ENCODE measurements at places on chromosomes 5 and 9.

- no peak for DNase-seq
Measured at GRCh38 chr5:168215646-168216045, 75.8 kb upstream of the WWC1 start.

DNA sequence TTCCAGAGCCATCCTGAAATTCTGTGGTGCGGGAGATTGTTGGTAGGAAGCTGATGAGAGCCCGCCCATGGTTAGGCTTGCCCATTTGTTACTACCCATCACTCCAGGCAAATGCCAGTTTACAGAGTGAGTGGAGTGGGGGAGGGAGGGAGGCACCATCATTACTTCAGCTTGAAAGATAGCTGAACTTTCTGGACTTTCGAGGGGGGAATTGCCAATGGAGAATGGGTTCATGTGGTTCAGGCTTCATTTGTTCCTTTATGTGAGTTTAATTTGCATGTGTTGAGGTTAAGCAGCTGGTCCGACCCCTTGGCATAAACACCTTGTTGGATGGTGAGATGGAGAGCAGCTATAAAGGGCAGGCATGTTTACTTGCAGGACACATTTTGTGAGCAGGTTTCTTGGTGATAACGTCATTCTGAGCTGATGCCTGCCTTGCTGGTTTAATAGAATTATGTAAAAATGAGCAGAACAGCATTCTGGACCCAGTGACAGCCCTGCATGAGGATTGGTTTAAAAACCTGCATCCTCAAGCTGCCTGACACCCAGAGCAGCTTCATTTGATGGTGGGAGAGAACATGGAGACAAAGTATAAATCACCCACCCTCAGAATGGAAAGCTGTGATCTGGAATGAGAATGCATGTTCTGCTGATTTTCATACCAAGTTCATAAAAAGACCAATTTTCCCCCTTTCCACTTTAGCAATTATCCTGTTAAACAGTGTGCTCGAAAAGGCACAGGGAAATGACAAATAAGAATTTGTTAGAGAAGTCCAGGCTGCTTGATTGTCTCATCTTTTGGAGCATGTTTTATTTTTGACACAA is 106.3 kb downstream of the TRIO start:
- no peak for DNase-seq

DNA sequence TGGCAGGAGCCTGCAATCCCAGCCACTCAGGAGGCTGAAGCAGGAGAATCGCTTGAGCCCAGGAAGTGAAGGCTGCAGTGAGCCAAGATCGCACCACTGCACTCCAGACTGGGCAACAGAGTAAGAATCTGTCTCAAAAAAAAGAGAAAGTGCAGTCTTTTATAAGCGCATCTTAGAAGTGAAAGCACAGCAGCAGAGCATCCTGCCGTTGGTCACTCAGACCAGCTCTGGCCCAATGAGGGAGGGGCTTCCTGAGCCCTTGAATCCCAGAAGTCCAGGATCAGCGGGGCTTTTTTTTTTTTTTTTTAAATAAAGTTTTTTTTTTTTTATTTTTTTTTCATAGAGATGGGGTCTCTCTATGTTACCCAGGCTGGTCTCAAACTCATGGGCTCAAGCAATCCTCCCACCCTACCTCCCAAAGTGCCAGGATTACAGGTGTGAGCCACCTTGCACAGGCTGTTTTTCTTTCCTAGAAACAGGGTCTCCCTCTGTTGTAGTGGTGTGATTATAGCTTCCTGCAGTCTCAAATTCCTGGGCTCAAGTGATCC is 42.3 kb downstream of the NAIF1 start:
- DNase-seq, result no peak

DNA sequence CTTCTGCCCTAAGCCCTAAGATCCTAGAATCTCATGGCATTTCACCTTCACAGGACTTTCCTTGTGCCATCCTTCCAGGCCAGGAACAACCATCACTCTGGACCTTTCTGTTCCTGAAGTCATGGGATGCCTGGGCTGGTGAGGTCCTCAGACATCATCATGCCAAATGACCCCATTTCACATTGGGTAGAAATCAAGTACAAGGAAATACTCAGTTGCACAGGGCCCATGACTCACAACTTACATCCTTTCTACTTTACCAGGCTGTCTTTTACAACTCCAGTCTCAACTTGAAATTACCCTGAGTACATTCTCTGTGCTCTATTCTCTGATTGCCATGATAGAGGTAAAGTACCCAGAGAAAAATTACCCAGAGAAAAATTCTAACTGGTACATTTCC is 167.1 kb downstream of the PIK3R1 start:
- no peak for DNase-seq

GRCh38 chr5:38547257-38547656 is 9.2 kb downstream of the LIFR start:
- DNase-seq, result no peak

DNA sequence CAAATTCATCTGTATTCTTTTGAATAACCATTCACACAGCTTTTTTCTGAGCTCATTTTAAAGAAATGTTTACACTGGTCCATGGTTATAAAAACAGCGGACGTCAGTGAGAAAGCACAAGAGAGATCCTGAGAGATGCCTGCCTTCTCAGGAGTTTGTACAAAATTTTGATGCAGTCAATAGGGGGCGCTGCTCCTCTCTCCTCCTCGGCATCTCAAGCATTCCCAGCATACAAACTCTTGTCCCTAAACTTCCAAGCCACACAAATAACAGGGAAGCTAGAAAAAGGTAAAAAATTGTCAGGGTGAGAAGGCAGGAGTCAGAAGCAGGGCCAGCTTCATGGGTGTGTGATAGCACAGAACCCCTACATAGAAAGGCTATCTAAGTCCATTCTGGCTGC is 11.2 kb upstream of the CCDC152 start:
- DNase-seq, result no peak

GRCh38 chr5:179840321-179840720 is 18.3 kb downstream of the MRNIP start:
- no peak for DNase-seq

DNA sequence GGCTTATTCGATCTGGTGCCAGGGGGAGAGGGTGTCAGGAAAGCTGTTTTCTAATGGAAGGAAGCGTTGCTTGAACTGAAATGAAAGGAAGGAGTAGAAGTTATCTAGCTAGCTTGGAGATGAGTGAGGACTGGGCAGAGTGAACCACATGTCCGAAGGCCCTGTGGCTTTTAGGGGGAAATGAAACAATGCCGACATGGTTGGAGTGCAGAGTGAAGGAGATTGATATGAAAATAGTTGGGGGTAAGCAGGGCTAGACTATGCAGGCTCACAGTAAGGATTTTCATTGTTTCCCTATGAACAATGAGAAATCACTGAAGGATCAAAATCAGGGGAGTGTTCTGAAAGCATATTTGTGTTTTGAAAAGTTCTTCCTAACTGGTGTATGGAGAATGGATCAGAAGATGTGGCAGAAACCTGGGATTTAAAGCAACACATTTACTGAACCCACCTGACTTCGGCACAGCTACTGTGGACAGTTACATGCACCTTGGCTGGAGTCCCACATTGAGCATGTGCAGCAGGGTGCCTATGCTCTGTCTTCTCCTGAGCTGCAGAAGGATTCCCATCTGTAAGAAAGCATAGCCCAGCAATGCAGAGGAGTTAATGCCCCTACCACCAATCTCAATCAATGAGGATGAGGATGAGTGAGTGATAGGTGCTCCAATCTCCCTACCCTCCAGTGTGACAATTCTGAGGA is 144.4 kb upstream of the TBCA start:
- no peak for DNase-seq

DNA sequence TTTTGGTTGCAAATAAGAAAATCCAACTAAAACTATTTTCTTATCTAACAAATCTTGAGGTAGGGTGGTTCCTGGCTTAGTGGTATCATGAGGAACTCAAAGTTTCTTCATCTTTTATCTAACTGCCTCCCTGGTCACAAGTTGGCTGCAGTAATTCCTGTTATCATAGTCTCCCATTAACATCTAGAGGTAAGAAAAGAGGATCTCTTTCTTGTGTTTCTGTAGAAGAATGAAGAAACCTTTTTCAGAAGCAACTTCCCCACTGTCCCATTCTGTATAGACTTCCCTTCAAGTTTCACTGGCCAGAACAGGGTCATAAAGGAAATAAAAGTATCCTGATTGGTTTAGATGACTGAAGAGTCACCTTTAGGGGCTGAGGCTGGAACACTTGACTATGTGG is 81.8 kb upstream of the ELL2 start:
- DNase-seq, result no peak

DNA sequence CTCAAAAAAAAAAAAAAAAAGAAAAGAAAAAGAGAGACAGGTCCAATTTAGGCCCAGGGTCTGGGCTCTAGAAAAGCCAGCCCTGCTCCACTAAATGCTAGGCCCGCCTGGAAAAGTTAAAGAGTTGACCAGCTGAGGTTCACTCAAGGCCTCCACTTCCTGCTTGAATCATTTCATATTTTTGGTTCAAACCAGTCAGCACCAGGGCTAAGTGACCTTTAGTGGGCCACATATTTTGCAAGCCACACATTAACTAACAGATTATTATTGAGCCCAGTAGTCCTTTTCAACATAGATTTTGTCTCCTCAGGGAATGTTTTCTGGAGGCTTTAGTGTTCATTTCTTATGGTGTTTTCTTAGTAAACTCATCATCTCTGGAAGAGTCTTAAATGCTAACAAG is 156.6 kb downstream of the TLR4 start:
- DNase-seq, result no peak

GRCh38 chr5:91245074-91245452 is 138.1 kb downstream of the ARRDC3 start:
- DNase-seq, result no peak

DNA sequence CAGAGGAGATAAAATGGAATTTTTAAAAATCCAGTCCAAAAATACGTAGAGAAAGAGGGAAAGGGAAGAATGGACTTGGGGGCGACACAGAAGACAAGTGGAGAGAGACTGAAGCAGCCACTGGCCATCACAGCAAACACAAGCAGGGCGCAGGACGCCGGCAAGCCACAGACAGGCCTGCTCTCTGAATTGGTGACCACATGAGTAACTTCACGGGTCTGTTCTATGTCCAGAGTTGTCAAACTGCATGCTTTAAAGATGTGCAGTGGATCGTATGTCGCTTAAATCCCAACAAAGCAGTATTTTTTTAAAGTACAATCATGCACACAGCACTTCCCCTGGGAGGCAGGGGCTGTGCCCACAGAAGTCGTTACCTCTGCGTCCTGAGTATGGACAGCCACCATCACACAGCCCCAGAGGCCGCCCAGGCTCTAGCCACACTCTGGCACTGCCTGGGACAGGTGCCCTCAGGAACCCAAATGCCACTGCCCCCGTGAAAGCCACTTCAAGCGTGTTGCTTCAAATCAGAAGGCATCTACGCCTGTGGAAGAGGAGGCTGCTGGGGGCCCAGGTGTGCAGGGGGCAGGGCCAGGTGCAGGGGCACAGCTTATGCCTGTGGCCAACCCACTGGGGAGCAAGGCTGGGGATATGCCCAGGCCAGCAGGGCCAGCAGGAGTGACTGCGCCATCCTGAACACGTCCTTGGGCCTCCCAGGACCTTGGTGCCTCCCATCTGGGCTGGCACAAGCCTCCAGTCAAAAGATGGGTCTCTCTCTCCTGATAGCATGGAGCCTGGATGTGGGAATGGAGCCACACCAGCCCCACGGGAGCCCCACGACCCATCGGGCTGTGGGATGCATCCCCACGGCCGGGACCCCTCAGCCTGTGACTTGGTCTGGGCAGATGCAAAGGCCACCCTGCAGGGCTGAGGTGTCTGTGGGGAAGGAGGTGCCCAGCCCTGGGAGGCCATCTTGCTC is 5.9 kb upstream of the LRRC14B start:
- DNase-seq, result no peak

DNA sequence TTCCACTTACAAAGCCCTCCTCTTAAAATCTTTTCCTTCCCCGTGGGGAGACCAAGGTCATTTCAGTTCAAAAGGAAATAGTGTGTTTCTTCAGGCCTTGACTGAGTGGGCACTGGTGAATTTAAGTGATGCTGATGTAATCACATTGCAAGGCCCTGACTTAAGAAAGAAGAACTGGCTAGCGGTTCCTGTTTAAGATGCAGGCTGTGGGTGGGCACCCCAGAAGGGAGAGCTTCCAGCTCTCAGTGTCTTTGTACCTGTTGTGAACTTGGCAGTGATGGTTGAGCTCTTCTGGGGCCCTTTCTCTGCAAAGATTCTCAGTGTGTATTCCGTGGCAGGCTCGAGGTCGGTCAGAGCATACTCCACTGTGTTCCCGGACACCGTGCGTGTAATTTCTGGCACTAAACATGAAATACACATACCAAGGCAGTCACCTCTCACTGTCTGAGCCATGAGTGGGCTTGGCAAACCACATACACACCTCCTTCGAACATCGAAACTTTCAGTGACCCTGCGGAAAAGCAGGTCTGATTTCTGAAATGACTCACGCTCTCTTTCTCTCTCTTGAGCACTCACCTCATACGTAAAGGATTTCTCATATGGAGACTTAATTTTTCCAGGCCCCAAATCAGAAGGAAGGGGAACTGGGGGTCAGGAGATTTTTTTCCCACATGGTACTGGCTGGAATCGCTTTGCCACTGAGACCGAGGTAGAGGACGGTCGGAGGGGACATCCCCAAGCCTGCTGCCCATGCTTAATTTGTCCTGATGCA is 81.9 kb downstream of the TNC start:
- no peak for DNase-seq

- peak; percentile 7 for DNase-seq
Measured at GRCh38 chr5:146130440-146131045, 25.2 kb upstream of the PLAC8L1 start.

DNA sequence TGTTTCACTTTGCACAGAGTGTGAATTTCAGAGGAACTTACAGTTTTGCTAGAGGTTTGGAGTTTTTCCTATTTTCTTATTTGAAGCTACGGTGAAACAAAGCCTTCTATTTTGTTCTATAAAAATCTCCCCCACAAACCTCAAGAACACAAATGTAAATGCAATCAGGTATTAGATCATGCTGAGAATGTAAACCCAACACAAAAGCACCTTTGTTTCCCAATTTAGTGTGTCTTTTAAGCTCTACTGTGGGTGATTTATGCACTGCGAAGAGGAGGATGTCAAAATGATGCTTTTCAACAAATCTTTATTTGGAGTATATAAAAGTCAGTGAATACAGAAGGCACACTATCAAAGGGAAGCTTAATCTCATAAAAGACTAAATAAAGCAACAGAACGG is 4.3 kb upstream of the DRD1 start:
- DNase-seq, result no peak

- peak; percentile 88 for DNase-seq
Measured at GRCh38 chr9:32550562-32551275, 1.4 kb upstream of the SMIM27 start.

- peak; percentile 66 for DNase-seq
Measured at GRCh38 chr9:137445275-137445807, 4.2 kb upstream of the ENTPD8 start.

- no peak for DNase-seq
Measured at GRCh38 chr5:96509316-96509715, 76.3 kb upstream of the PCSK1 start.

- DNase-seq, result no peak
Measured at GRCh38 chr9:92638621-92639101, 31.3 kb downstream of the IPPK start.

- no peak for DNase-seq
Measured at GRCh38 chr5:64746446-64746845, 22.0 kb downstream of the SREK1IP1 start.

Measured in HTR-8/SVneo (cell line).